ENCODE measurements at places on chromosomes 7 and 10.
A peak's percentile ranks its signal among the peaks of the same experiment; 100 is the strongest.

DNA sequence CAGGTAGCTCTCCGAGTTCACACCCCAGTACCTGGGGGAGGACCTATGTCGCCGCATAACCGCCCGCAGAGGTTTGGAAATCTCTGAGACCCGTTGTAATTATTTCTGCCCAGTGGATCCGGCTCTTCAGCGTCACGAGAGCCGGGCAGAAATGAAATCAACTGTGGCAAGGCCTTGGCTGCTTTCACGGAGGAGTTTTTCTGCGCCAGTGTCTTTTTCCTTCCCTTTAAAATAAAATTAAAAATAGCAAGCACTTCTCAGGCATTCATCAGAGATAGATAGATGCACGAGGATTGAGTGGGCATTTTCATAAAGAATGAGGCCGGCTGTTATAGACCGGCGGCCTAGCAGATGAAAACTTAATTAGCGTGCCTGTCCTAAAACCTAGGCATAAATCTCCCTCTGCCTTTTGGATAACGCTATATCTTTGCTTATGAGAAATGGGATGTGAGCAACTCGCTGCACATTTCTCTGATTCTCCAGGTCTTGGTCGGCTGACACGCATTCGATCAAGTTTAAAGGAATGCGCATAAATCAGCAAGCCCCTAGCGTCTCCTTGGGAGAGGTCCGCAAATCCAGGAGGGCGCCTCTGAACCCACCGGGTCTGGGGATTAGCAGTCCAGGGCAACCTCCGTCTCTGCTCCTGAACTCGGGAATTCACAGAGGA lies 6.4 kb downstream of the HOXA13 start:
- no peak for DNase-seq

DNA sequence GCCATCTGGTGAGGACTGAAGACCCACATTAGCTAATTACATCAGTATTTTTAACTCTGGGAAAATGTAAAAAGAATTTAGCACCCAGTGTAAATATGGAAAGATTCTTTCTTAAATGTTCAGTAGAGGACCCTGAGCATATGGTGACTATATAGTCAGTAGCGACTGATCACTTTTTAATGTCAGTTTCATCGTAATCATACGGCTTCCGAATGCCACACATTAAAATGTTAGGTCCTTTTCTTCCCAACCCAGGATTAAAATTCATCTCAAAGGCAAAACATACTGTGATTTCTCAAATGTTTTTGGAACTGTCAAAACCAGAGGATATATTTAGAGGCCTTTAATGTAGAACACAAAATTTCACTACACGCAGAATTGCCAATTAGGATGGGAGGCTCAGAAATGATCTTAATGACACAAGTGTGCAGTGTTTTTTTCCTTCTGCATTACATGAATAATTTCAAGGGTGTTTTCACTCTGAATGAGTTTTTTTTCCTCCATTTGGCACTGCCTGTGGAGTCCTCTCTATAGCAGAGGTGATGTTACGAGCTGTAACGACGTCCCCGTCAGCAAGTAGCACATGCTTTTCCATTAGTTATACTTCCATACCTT lies 382.7 kb downstream of the PAXIP1 start:
- no peak for DNase-seq

DNA sequence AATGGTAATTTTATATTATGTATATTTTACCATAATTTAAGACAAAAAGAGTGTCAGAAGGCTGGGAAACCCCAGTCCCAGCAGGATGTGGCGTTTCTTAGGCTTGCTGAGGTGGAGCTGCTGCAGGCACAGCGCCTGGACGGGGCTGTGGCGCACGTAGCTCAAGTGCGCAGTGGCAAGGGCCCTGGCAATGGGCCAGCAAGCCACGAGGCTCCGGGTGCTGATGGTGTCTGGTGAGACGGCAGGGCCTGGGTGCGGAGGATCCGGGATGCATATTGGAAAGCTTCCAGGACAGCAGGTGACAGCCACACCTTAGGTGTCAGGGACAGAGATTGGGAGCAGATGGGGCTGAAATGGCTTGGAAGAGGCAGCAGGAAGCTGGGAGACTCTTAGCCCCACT lies 37.2 kb downstream of the CLEC2L start:
- DNase-seq, result no peak

DNA sequence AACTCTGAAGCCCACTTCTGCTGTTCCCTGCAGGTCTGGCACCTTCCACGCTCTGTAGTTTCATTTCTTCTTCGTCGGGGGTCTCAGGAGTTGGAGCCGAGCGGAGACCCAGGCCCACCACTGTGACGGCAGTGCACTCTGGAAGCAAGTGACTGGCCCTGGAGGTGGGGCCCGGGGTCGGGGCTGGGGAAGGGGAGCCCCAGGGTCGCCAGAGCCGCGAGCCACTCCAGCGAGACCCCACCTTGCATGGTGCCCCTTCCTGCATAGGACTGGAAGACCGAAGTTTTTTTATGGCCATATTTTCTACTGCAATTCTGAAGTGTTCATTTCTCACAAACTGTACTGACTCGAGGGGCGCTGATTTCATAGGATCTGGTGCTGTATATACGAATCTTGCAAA lies 172.8 kb downstream of the CCDC3 start:
- no peak for DNase-seq

DNA sequence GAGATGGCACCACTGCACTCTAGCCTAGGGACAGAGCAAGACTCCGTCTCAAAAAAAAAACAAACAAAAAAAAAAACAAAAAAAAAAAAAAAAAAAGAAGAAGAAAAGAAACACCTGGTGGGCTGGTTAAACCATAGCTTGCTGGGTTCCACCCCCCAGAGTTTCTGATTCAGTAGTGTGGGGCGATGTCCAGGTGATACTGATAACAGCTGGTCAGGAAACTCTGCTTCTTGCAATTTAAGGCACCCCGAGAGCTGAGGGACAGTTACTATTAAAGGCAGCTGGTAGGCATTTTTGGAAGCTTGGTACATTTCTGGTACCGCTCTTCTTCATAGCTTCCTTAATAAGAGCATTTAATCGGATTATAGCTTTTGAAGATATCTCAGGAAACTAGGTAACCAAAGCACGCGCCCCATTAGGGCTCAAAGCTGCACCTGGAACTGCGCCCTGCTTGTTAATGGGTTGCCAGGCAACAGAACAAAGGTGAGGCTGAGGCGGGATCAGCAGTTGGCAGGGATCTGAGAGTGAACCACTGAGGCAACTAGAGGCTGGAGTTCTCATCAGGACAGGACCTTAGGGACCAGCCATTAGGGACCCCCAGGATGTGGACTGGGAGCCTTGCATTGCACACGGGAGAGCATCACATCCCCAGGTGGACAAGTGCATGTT lies 6.5 kb upstream of the SDK1 start:
- peak; percentile 32 for DNase-seq

DNA sequence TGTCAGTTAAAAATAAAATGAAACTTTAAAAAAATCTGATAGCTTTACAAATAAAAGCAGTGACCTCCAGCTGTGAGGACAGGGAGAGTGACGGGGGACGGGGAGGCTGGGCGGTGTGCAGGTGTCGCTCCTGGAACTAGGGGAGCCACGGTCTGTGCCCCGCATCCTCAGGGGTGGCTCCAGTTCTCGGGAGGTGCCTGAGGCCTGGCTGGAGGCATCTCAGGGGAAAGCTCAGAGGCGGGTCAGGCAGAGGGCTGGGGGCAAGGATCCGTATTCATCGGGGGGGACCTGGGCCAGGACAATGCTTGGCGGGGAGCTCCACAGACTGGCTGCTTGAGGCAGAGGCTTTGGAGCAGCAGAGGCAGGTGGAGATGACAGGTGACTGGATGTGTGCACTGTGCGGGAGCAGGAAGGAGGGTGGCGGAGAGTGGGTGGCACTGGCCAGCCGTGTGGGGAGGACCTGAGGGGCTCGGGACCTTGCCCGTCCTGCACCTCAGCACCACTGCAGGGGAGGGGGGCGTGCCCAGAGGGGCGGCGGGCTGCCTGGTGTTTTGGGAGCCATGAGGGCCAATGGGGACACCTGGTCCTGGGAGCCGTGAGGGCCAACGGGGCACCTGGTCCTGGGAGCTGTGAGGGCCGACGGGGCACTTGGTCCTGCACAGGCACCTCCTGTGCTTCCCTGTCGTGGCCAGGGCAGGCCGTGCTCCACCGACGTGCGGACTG lies 13.2 kb downstream of the PWWP2B start:
- no peak for DNase-seq

DNA sequence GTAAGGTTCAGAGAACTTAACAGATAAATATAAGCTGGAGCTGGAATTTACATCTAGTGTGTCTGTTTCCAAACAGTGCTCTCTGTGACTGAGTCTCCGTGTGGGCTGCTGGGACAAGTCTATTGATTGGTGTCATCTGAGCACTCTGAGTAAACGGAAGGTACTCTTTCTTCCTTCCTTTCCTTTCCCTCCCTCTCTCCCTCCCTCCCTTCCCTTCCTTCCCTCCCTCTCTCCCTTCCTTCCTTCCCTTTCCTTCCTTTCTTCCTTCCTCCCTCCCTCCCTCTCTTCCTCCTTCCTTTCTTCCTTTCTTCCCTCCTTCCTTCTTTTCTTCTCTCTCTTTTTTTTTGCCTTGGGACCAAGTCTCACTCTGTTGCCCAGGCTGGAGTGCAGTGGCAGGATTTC lies 61.8 kb downstream of the ANKRD61 start:
- DNase-seq, result no peak

- no peak for DNase-seq
Measured at GRCh38 chr7:47446871-47447466, 134.9 kb downstream of the TNS3 start.

GRCh38 chr10:115936926-115937767 lies 335.9 kb downstream of the GFRA1 start:
- no peak for DNase-seq

GRCh38 chr7:93715234-93715633 lies 140.7 kb upstream of the CALCR start:
- no peak for DNase-seq

DNA sequence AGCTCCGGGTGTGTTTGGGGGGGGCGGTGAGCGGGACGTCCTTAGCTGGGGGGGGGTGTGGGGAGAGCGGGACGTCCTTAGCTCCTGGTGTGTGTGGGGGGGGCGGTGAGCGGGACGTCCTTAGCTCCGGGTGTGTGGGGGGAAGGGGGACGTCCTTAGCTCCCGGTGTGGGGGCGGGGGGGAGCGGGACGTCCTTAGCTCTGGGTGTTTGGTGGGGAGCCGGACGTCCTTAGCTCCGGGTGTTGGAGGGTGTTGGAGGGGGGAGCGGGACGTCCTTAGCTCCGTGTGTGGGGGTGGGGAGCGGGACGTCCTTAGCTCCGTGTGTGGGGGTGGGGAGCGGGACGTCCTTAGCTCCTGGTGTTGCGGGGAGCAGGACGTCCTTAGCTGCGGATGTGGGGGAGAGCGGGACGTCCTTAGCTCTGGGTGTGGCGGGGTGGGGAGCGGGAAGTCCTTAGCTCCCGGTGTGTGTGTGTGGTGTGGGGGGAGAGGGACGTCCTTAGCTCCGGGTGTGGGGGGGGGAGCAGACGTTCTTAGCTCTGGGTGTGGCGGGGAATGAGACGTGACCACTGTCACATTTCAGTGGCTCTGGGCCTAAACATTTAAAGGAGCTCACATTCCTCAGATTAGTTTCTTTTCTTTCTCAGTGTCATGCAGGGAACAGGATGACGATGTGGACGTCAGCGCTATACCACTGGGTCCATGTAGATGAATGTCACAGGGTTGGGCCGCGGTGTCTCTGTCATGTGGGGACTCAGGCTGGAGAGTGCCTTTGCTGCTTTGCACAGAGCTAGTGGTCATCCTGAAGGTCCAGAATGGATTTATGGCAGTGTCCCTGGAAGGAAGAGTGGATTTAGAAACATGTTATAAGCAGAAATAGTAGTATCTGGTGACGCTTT lies 7.5 kb downstream of the DYNC2I1 start:
- peak; percentile 53 for DNase-seq

GRCh38 chr10:100370714-100371481 lies 23.9 kb downstream of the SCD start:
- peak; percentile 56 for DNase-seq

GRCh38 chr10:49058463-49059255 lies 56.7 kb downstream of the VSTM4 start:
- DNase-seq, result no peak

DNA sequence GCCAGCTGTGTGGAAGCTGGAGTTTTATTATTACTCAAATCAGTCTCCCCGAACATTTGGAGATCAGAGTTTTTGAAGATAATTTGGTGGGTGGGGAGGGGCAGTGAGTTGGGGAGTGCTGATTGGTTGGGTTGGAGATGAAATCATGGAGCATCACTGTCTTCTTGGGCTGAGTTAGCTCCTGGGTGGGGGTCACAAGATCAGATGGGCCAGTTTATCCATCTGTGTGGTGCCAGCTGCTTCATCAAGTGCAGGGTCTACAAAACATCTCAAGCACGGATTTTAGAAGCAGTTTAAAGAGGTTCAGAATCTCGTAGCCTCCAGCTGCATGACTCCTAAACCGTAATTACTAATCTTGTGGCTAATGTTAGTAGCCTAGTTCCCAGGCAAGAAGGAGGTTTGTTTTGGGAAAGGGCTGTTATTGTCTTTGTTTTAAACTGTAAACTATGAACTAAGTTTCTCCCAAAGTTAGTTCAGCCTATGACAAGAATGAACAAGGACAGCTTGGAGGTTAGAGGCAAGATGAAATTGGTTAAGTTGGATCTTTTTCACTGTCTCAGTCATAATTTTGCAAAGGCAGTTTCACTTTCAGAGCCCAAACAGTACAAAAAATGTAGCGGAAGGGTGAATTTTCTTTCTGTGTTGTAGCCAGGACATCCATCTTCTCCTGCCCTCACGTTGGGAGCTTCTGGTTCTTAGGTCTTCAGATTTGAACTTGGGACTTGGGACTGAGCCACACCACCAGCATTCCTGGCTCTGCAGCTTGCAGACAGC lies 43.1 kb downstream of the KLF6 start:
- DNase-seq, result no peak

GRCh38 chr10:125156739-125157480 lies 3.5 kb downstream of the CTBP2 start:
- DNase-seq, result no peak

- DNase-seq, result no peak
Measured at GRCh38 chr10:63689768-63690167, 168.6 kb downstream of the REEP3 start.

GRCh38 chr7:15874774-15875173 lies 188.3 kb upstream of the MEOX2 start:
- no peak for DNase-seq

DNA sequence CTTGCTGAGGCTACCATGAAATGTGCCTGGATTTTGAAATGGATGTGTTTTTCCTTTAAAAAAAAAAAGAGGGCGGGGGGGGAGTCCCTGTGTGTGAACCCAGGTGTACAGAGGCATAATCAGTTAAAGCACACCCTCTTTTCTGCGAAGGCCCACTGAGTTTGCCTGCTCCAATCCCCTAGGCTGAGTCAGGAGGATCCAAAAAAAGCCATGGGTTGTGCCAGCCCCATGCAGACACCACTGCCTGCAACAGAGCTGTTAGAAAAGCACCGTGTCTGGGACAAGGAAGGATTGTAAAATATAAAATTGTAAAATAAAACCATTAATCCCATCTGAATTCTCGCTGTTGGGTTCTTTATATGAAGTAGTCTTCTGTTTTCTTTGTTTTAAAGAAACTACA lies 217.9 kb downstream of the ADAM12 start:
- no peak for DNase-seq
